Testis (tissue), 5 donors: ENCODE measurements at places on chromosomes 16 and 17. TPM values are rescaled to one million over a fixed set of nuclear protein-coding genes. Genes with fewer than 3 reads are reported as not detected.

DNA sequence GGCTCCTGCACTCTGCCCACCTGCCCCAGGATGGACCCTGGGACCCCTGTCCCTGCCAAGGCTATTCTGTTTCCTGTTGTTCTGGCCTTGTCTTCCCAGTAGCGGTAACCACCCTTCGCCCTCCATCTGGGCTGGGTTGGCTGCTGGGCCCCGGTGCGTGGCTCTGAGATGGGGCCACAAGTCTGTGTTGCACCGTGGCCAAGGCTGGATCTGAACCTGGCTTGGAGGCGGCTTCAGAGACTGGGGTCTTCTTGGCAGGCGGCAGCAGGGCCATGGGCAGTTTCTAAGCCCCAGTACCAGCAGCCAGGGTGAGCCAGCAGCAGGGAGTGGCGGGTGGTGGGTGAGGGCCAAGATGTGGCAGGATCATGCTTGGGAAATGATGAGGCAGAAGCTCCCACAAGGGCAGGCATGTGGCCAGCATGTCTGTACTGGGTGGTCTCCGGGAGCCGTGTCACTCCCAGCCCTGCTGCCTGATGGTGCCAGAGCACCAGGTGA is 12.6 kb downstream of the MAP2K3 start:
- DNase-seq = no peak

GRCh38 chr17:9658593-9659211 is 13.4 kb downstream of the USP43 start:
- no peak for DNase-seq

GRCh38 chr16:85360323-85361277 is 248.3 kb upstream of the CIBAR2 start:
- DNase-seq = no peak

DNA sequence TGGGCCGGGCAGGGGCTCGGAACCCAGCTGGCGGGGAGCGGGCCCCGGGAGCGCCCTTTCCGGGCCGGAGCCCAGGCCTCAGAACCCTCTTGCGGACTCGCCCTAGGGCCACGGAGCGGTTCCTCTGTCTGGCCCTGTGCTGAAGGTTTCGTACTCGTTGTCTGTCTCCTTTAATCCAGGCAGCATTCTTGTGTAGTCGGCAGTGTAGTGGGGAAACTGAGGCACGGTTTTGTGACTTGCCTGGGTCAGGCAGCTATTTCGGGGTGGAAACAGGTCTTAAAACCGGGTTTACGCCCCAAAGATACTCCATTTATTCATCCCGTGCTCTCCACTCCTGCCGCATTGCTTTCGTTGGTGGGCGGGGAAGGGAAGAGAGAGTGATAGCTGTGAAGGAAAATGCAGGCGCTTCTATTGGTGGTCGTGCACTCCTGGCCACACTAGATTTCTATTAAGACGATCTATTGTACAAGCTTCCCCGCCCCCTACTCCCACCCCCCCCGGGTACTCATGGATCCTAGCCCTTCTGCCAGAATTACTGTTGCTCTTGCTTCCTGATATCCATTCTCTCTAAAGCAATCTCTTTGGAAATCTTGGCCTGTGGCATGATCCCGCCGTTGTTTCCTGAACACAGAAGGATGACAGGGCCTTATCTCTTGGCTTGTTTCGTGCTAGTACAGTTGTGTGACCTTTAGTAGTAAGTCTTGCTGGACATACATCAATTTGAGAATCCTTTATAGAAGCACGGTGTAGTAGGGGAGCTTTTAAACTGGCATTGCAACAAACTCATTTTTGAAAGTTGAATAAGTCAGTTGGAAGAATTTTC is 751 bp downstream of the DCAF7 start:
- DNase-seq = peak; percentile 32

- DNase-seq = no peak
Observed at GRCh38 chr16:66395806-66396555, 29.5 kb downstream of the CDH5 start.

DNA sequence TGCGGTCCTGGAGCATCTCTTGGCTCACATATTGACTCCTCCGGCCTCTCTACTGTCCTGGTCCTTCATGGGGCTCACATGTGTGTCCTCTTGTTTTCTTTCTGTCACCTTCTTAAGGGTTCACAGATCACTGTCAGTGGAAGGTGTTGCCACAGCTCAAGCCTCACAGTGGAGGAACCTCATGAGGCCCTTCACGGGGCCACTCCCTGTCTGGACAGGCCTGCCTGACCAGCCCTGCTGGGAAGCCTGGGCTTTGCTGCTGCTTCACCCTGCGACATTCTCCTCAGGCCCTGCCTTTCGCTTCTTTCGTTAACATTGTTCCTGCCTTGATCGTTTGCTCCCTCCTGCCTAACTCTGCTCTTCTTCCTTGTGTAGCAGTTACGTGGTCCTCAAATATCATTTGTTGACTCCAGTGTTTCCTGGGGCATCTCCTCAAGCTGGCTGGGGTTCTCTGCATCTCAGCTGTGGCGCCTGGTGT is 55.9 kb downstream of the WDR45B start:
- DNase-seq = no peak

DNA sequence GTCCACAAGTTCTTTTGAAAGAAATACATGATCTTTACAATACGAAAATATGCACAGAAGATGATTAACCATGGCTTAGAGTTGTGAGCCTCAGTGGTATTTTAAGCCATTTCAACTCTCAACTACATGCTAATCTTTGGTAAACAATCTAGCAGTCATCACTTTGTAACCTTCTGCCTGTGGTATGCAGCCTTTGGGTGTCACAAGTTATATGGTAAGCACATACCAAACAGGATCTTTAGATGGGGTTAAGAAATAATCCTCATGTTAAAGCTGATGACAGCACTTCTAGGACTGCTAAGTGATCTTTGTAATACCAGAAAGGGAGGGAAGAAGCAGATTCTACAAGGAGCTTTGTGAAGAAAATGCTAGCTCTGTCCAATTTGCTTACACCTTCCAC is 74.3 kb downstream of the CA4 start:
- no peak for DNase-seq

DNA sequence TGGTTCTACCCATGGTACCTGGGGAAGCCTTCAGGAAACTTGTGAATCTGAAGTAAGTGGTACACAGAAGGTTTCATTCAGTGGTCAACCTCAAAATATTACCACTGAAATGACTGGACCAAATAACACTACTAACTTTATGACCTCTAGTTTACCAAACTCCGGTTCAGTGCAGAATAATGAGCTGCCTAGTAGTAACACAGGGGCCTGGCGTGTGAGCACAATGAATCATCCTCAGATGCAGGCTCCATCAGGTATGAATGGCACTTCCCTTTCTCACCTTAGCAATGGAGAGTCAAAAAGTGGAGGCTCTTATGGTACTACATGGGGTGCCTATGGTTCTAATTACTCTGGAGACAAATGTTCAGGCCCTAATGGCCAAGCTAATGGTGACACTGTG is 55.9 kb upstream of the SLC5A11 start:
- no peak for DNase-seq

GRCh38 chr17:13086142-13086769 is 68.4 kb upstream of the ELAC2 start:
- no peak for DNase-seq

Gene TNFRSF13B
- total RNA-seq = not detected

Gene CHST4
- total RNA-seq = 0.56 TPM

Gene PRDM7
- 10.2 TPM for total RNA-seq

Gene KRT15
- 19.4 TPM for total RNA-seq

Gene RNF227
- 27.9 TPM for total RNA-seq

Gene MYO15A
- 18.6 TPM for total RNA-seq

Gene CHP2
- total RNA-seq = 5.7 TPM
